ENCODE measurements at places on chromosomes 7 and 10. TPM values are rescaled to one million over a fixed set of nuclear protein-coding genes. Genes with fewer than 3 reads are reported as not detected.
A peak's percentile ranks its signal among the peaks of the same experiment; 100 is the strongest.

The PTF1A gene
- total RNA-seq, result not detected

DNA sequence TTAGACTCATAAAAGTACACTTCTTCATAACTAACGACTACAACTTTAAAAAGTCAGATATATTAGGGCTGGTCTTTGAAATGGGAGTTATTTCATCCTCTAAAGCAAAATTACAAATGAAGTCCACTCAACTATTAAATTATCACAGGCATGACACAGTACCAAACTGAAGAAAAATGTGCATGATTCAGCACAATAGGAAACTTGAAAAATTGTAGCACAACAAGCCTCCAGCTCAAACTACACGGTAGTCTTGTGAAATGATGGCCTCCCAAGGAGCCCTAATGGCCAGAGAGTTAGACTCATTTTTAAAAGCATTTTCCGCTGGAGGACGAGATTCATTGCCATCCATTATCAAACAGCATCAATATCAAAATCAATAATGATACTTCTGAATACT, 76.4 kb downstream of the MAGI2 start:
- peak; percentile 25 for ATAC-seq

GRCh38 chr7:4277936-4278335, 404.2 kb upstream of the FOXK1 start:
- no peak for ATAC-seq

The PAX4 gene
- total RNA-seq, result not detected

DNA sequence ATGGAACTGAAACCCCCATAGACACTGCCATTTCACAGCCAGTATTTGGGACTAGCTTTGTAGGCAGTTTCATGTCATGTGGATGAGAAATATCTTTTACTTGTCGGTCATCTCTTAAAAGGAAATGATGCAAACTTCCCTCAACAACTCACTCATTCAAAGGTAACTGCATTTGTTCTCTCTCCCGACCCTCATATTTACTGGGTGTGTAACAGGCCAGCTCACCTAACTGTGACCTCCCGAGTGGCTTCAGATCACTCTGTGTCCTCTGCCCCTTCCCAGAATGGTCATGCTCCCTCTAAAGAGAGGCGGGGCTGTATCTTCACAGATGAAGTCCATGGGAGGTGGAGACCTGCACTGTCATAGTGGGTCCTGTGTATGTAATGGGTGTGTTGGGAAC, 14.7 kb downstream of the LRRC18 start:
- ATAC-seq, result no peak

The UBE2D1 gene
- 21.0 TPM for total RNA-seq

GRCh38 chr10:80410578-80411145, 2.3 kb downstream of the PRXL2A start:
- no peak for ATAC-seq

GRCh38 chr10:71681977-71682376, 37.6 kb downstream of the C10orf105 start:
- no peak for ATAC-seq

GRCh38 chr10:55979203-55979602, 381.9 kb downstream of the ZWINT start:
- ATAC-seq, result no peak

GRCh38 chr7:46139079-46139478, 218.0 kb upstream of the IGFBP3 start:
- no peak for ATAC-seq

DNA sequence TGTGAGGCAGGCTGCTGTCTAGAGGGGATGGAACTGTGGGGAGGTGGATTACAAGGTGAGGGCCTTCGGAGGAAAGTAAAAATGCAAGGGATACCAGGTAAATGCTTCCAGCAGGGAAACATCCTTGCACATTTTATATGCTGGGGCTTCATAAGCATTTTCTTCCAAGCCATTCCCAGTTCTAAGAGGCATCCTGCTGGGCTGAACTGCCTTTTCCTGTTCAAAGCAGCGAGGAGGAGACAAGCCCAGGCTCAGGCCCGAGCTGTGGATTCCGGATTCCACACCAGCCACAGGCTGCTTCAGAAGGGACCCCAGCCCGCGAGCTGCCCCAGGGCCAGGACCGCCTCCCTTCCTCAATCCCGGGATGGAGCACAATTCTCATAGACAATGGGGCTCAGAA, 249.7 kb downstream of the TNS3 start:
- ATAC-seq, result no peak

GRCh38 chr7:147008530-147008929, 891.9 kb downstream of the CNTNAP2 start:
- ATAC-seq, result no peak

The HABP2 gene
- total RNA-seq, result not detected

The GPR15LG gene
- not detected for total RNA-seq

GRCh38 chr7:6057316-6058129, 26.3 kb downstream of the ANKRD61 start:
- no peak for ATAC-seq

Data from motor neuron (in vitro differentiated cells).